ENCODE measurements at places on chromosomes 5 and 9.

GRCh38 chr9:130500340-130501180, 55.8 kb downstream of the ASS1 start:
- no peak for DNase-seq

- DNase-seq: no peak
Measured at GRCh38 chr5:157038568-157039187, 20.2 kb downstream of the HAVCR1 start.

DNA sequence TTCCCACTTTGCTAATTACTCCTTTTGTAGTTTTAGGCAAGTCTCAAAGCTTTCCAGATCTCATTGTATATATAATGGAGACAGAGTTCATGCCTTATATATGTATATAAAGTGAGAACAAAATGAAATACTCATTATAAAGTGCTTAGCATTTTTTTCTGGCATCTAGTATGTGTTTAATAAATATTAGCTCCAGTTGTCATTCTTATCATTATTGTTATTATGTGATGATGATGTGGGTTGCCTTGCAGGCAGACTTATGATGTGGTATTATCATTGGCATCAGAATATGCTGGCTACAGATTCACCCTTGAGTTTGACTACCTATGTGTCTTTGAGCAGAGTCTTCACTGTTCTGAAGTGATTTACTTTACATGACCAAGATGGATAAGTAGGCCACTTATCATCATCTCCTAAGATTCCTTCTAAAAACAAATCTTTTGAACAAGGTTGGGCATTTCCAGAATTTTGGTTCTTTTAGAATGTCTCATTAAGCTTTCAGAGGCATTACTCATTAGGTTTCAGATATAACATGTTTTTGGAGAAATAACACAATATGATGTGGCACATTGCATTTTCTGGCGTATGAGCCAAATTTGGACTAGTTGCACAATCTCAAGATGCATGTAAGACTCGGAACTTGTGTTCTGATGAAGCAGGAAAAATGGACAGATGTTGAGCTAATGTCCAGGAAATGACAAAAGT, 145.6 kb upstream of the TNC start:
- DNase-seq: peak; percentile 52

GRCh38 chr9:8332331-8332650, 532.7 kb upstream of the DMAC1 start:
- no peak for DNase-seq

GRCh38 chr9:100084128-100084453, 14.7 kb downstream of the ERP44 start:
- DNase-seq: no peak

- no peak for DNase-seq
Measured at GRCh38 chr5:173662581-173663351, 46.3 kb upstream of the BOD1 start.

DNA sequence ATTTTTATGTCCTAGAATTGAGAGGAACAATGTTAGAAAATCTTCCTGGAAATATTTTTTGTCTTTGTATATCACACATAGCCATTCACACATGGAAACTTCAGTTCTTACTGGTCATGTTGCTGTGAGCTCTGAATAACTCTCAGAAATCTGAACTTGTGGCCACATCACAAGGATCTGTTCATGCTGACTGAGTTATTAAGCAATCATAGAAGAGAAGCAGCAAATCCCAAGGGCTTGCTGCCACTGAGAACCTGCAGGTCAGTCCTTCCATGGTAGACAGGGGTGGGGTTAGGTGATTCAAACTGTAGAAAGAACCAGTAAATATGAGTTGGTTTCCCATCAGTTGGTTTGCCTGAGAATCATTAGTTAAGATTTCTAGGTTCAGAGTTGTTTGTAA, 27.6 kb downstream of the SGCD start:
- no peak for DNase-seq

DNA sequence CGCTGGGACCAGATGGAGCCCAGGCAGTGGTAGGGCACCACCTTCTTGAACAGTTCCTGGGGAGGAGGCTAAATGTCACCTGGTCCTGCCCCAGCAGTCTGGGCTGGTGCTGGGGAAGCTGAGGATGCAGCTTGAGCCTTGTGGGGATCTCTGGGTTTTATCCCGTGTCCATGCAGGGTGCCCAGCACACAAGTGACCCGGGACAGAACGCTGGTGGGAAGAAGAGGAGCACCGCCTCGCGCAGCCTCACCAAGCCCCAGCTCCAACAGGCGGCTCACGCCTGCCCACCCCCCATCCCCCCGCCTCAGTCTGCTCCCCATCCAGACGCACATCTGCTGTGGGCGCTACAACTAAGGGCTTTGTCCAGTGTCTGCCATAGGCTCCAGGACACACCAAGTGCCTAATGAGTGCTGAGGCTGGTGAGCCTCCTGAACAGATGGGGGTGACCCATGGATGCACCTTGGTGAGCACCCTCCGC, 13.8 kb downstream of the RALGDS start:
- DNase-seq: no peak

DNA sequence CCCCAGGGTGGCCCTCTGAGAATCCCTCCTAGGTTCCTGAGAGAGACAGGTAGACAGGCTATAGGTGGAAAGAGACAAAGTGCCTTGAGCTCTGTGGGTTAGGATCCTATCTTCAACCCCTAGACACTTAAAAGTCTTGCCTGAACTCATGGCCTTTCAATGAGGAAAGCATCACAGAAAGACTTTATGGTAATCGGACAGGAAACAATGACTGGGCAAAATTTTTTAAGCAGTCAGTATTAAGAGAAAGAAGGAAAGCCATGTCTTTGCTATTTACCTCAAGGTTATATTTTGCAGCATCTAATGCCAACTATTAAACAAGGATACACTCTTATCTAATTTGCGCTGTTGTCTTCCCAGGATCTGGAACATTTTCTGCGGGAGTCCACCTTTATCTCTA, 93.2 kb downstream of the PCSK1 start:
- no peak for DNase-seq

GRCh38 chr5:65624025-65624570, at the start of gene TRIM23:
Gene TRIM23 (minus strand): TSS chr5:65624333. CDS start chr5:65624274, 59 bp downstream.
- DNase-seq: peak; percentile 78

- DNase-seq: no peak
Measured at GRCh38 chr5:65695162-65695755, 26.6 kb downstream of the SGTB start.

DNA sequence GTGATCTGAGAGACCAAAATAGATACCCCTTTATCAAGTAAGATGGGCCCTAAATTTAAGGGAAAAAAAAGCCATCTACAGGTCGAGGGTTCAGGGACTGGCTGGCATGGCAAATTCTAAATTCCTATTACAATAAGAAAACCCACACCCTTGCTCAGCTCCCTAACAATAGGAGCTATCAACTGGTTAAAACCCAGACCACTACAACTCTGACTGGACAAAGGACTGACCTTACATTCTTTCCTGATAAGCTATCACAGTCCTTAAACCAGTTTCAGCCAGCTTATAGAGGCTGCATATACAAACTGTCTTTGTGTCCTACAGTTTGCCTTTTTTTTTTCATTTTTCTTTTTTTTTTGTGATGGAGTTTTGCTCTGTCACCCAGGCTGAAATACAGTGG, 803.6 kb downstream of the NR2F1-AS1 start:
- DNase-seq: no peak

DNA sequence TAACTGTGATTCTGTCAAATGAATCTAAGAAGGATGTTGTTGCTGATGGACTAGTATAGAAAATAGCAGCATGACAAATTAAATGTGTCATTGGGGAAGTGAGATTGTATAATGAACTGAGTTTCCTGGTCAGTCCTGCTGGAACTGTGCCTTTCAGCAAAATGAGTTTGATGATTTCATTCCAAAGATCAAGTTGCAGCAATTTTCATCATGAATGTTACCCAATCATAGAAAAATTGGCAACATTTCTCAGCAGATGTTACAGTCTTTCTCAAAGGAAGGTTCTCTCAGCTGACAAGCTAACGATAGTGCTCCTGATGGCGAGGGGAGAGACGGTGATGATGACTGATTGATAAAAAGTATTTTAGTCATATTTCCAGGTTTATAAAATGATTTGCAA, 10.7 kb downstream of the PCDHAC2 start:
- DNase-seq: no peak

DNA sequence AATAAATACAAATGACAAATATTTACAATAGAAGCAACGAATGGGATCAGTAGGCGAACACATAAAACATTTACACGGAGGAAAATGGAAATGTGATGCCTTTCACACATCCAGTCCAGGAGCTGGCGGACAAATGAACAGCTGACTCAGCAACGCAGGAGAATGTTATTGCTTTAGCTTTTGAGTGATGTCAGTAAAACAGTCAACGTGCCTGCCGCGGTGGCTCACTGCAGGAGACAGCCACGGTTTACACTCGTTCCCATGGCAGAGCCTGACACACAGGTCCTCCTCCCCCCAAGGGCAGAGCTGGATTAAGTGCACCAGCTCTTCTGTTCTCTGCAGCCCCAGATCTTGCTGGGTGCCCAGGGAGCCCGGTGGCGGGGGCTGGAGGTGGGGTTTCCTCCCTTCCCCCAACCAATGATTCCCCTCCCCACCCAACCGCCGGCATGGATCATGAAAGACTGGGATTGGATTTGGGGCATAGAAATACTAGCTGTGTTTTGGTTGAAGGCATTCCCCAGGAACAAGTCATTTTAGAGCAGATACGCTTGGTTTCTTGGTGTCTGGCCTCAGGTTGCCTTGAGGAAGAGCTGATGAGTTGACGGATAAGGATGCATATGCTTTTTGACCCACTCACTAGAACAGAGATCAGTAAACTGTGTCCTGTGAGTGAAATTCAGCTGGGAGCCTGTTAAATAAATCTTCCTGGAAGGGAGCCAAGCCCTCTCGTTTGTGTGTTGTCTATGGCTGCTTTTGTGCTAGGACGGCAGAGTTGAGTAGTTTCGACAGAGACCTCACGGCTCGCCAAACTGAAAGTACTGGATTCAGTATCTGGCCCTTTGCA, 12.5 kb downstream of the STC2 start:
- DNase-seq: no peak

DNA sequence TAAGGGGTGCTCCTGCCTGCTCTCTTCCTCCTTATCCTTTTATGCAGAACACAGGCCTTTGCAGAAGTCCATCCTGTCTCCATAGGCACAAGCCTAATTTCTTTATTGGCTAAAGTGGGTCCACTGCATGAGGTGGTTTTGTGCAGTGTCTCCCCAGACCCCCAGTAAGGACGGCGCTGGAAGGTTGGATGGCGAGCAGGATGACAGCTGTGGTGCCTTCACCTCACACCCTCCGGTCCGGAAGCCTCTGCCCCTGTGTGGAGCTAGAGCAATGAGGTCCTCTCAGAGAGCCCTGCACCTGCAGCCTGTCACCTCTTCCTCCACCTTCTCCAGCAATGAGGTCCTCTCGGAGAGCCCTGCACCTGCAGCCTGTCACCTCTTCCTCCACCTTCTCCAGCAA, 393.7 kb upstream of the IRX1 start:
- no peak for DNase-seq

DNA sequence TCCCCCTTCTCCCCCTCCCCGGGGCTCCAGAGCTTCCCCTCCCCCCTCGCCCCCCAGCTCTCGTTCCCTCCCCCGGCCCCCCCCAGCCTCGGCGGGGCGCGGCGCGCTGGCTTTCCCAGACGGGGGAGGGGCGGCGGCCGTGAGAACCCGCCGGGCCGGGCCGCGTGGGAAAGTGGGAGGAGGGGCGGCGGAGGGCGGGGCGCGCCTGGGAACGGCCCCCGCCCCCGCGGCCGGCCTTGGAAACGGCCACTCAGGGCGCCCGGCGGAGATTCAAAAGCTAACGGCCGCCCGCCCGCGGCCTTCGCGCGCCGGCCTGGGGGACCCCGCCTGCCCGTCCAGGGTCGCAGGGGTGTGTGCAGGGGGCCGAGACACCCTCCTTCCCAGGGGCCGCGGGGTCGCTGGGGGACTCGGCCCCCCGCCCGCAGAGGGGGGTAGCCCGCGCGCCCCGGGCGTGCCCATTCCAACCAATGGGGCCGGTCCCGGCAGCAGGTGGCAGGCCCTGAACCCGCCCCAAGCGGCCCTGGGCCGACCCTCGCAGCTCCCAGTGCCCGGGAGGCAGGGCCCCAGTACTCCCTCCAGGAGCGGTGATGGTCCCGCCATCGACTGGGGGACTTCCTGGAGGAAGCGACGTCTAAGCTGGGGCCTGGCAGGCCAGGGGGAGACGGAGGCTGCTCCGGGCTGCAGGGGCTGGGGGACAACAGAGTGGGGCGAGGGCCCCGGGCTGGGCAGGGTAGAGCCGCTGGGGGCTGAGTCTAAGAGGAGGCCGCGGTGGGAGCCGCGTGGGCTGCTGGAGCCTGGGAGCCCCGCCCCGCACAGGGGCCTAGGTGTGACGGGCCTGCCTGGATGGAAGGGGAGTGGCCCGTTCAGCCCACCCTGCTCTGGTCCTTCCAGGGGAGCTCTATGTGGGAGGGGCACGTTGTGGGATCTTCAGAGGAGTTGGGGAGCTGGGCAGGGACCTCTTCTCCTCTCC, 14.2 kb upstream of the NRARP start:
- DNase-seq: no peak

- DNase-seq: no peak
Measured at GRCh38 chr9:132077881-132078698, 1.6 kb downstream of the MED27 start.

- DNase-seq: no peak
Measured at GRCh38 chr9:38057416-38058195, 11.4 kb downstream of the SHB start.

DNA sequence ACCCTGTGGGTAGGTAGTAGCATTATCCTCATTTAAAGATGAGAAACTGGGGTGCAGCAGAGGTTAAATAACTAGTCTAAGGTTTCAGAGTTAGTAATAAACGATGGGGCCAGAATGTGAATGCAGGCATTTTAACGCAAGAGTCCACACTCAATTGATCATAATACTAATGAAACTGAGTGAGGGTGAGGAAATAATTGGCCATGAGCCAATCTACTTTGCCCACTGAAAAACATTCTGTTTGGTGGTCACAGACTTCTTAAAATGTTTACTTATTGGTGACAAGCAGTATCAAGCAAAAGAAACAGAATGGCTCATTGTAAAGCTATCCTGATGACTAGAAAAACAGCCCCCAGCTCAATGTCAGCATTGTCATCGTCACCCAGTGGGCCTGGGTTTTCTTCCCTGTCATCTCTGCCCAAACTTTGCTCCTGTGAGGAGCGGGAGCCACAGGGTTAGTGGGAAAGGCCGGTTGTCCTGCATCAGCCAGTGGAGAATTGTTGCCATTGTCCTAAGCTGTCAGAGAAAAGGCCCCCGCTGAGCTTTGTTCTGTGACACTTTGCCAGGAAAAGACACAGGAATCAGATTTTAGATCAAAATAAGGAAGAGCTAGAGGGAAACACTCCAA, 77.3 kb upstream of the MAN2A1 start:
- no peak for DNase-seq

DNA sequence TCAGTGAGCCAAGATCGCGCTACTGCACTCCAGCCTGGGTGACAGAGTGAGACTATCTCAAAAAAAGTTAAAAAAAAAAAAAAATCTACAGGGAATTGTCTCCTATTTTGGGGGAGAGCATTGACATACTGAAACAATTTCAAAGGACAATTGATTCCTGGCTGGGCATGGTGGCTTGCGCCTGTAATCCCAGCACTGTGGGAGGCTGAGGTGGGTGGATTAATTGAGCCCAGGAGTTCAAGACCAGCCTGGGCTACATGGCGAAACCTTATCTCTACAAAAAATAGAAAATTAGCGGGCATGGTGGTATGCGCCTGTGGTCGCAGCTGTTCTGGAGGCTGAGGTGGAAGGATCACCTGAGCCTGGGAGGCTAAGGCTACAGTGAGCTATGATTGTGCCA, 30.6 kb downstream of the GPR107 start:
- no peak for DNase-seq

GRCh38 chr5:60010853-60011252, 117.3 kb upstream of the PDE4D start:
- no peak for DNase-seq

GRCh38 chr5:40716000-40716399, 36.3 kb downstream of the PTGER4 start:
- DNase-seq: no peak
